ENCODE measurements at places on chromosomes 2 and 18.
A peak's percentile ranks its signal among the peaks of the same experiment; 100 is the strongest.

DNA sequence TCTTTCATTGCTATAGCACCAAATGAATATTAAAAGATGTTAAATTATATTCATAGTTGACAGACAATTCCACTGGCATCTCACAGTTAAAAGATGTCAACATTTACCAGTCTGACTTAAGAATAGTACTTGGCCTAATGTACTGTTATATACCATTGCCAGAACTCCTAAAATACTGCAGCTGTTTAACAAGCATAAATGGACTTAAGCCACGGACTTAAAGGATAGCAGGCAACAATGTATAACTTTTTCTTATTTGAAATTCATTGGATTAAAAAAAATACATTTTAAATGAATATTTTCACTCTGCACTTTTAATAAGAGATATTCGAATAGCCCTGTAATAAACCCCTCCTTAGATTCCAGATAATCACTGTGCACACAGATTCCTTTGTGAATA, 3.8 kb downstream of the TCF4 start:
- H3K4me1 ChIP-seq: peaks cover 33% of the 10 kb centered on the region
- peak overlapping the region; percentile 59 for H3K4me3 ChIP-seq
- no peak for DNase-seq
- H3K27ac ChIP-seq: peak overlapping the region; percentile 28
- no peaks in the 10 kb centered on the region for H3K27me3 ChIP-seq
- H3K36me3 ChIP-seq: peaks cover 22% of the 10 kb centered on the region

DNA sequence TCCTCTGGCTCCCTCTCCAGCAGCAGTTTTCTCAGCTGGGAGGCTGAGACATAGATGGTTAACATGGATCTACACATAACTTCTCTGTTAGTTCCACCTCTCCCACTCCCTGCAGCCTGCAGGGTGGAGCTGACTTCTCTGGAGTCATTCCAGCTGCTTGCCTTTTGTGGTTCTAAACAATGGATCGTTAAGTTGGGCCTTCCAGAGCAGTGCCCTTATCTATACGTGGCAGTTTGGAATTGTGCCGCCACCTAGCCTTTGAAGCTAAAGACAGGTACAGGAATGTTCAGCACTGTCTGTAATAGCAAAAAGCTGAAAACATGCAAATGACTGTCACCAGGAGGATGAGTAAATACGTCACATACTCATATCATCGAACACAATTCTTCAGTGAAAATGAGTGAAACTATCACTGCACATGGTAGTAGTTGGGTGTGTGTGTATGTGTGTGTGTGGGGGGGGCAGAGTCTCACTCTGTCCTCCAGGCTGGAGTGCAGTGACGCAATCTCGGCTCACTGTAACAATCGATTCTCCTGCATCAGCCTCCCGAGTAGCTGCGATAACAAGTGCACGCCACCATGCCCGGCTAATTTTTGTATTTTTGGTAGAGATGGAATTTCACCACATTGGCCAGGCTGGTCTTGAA, 50.3 kb downstream of the SH2D6 start:
- DNase-seq: no peak
- H3K36me3 ChIP-seq: no peaks in the 10 kb centered on the region

- no peaks in the 10 kb centered on the region for H3K4me1 ChIP-seq
- no peaks in the 10 kb centered on the region for H3K27me3 ChIP-seq
Observed at GRCh38 chr2:224670203-224670602, 46.0 kb downstream of the CCDC195 start.

DNA sequence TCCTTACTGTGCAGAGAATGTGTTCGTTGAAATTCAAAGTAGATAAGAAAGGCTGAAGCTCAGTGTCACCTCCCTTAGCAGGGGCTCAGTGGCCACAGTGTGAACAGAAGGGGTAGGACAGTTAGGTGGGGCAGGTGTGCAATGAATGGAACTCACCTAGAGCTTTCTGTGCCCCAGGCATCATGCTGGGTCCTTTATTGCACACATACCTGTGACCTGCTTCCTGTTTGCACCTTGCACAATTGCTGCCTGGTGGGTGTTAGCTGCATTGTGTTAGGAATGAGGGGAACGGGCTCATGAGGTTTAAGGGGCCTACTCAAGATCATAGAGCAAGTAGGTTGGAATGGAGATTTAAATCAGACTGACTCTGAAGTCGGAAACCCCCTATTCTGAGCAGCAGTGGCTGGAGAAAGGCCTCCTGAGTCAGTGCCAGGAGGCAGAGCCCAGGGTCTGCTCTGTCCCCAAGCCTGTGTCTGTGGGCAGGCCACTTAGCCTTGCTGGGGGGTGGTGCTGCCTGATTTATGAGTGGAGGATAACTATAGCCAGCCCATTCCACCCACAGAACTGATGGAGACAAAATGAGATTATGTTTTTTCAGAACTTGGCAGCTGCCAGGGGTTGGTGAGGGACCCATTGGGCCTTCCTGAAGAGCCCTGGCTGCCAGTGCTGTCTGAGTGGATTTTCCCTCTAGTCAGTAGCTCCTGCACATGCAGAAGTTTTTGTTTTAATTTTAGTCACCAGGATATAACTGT, 76.2 kb downstream of the NPAS2 start:
- peaks cover 12% of the 10 kb centered on the region for H3K36me3 ChIP-seq
- no peak for DNase-seq
- no peaks in the 10 kb centered on the region for H3K27me3 ChIP-seq
- H3K27ac ChIP-seq: no peak overlapping the region
- H3K4me1 ChIP-seq: peaks cover 16% of the 10 kb centered on the region

- H3K36me3 ChIP-seq: no peaks in the 10 kb centered on the region
- DNase-seq: no peak
- H3K27me3 ChIP-seq: no peaks in the 10 kb centered on the region
- no peak overlapping the region for H3K4me3 ChIP-seq
Observed at GRCh38 chr2:223494496-223494895, 107.7 kb downstream of the SCG2 start.

DNA sequence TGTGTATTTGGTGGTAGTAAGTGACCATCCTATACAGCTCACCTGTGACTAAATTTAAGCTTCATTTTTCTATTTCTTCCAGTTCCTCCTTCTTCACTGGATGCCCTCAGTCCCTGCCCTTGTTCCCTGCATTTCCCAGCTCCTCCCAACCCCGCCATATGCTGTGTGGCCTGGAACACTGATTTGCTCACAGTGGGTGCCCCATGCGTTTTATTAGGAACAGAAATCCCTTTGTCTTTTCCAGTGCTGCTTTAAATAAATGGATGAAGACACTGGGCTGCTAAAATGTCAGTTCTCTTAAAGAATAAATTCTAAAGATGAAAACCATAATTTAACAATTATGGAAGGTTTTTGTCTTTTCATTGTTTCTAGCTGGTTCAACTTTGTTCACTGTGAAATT, 477.3 kb downstream of the DCDC2C start:
- no peak overlapping the region for H3K27ac ChIP-seq
- no peaks in the 10 kb centered on the region for H3K4me1 ChIP-seq
- no peak overlapping the region for H3K4me3 ChIP-seq
- no peaks in the 10 kb centered on the region for H3K27me3 ChIP-seq
- DNase-seq: no peak

DNA sequence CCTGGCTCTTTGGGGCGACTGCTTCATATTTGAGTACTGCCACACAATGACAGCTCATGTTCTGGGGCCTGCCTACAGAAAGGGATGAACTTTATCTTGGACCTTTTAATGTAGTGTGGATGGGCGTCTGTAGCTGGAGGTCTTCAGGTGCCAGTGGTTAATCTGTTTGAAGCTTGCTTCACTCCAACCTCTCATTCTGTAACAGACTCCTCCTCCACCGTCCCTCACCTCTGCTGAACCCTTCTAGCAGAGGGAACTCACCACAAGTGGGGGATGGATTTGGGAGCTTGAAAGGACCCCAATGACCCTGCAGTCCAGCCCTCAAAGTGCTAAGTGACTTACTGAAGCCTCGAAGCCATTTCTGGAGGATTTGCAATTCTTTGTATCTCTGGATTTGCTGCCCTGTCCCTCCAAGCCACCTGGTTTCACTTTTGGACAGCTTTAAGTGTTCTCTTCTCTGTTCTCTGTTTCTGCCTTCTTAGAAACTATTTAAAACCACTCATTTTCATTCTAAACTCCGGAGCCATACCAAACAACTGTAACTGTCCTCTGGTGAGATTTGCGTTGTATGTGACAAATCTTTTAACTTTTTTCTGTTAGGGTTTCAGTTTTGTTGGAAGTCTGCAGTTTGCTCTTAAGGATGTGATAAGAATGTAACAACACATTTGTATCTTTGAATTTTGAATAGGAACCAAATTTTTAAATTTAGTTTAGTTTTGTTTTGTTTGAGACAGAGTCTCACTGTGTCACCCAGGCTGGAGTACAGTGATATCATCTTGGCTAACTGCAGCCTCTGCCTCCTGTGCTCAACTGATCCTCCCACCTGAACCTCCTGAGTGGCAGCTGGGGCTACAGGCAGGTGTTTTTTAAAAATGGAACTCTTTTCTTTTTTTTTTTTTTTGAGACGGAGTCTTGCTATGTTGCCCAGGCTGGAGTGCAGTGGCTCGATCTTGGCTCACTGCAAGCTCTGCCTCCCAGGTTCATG, 37.0 kb upstream of the CASP8 start:
- H3K36me3 ChIP-seq: no peaks in the 10 kb centered on the region
- no peak overlapping the region for H3K4me3 ChIP-seq
- no peaks in the 10 kb centered on the region for H3K27me3 ChIP-seq
- no peak overlapping the region for H3K27ac ChIP-seq
- no peaks in the 10 kb centered on the region for H3K4me1 ChIP-seq

- H3K36me3 ChIP-seq: no peaks in the 10 kb centered on the region
- peaks cover 11% of the 10 kb centered on the region for H3K4me1 ChIP-seq
- no peak overlapping the region for H3K27ac ChIP-seq
- DNase-seq: no peak
- H3K4me3 ChIP-seq: no peak overlapping the region
Observed at GRCh38 chr2:163659224-163659623, 76.6 kb downstream of the FIGN start.

GRCh38 chr2:64836566-64836965, 152.6 kb upstream of the SLC1A4 start:
- no peak for DNase-seq
- H3K36me3 ChIP-seq: no peaks in the 10 kb centered on the region
- no peaks in the 10 kb centered on the region for H3K27me3 ChIP-seq

DNA sequence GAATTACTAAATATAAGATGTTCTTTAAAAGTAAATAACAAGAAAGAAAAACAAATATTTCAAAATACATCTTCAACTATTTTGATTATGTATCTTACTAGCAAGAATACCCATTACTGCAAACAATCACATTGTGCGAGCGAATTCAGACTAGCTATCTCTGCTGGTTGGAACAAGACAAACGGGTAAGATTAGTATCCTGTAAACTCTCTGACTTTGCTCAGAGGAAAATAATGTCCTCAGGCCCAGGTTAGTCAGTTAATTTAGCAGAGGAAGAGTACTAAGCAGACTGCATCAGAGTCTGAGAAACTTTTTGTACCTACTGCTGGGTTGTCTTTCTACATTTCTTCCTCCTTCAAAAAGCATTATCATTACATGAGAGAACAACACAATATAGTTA, 50.4 kb upstream of the MCM6 start:
- DNase-seq: no peak
- no peaks in the 10 kb centered on the region for H3K27me3 ChIP-seq
- H3K4me3 ChIP-seq: no peak overlapping the region
- H3K36me3 ChIP-seq: peaks cover 72% of the 10 kb centered on the region

DNA sequence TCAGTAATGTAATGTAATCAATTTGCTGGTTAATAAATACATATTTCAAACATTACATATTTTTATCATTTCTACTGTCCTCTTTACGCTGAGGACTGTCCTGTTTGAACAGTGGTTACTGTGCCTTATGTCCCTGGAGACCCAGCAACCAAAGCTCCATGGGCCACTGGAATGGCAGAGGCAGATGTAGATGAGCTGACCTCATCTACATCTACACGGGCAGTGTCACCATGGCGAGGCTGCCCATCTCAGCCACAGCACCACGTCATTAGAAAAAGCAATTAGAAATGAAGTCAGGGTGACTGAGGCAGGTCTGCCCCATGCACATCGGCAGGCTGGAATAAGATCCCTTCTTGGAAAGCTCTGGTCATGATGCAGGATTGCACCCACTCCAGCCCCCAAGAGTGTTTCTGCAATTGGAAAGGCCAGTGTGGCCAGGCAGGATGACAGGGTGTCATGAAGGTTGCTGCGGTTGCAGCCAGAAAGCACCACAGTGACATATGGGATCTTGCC, 237.5 kb downstream of the NDUFA10 start:
- no peaks in the 10 kb centered on the region for H3K27me3 ChIP-seq
- no peak for DNase-seq
- no peak overlapping the region for H3K4me3 ChIP-seq
- H3K27ac ChIP-seq: no peak overlapping the region

DNA sequence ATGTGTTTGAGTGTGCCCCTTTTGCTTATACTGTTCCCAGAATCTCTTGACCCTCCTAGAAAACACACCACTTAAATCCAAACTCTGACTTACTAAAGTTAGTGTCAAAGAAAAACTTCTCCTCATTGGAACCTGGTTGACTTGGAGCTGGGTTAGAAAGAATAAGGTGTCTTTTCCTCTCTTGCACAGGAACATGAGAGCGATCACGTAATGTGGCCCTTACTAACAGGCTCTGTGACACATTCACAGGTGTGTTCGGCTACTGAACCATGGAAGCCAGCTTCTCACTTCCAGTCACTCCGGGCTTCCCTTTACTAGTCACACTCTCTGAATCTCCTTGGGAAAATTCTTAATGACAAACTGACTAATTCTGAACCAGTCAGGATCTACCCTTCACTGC, 5.4 kb upstream of the POU3F3 start:
- H3K36me3 ChIP-seq: no peaks in the 10 kb centered on the region
- H3K4me1 ChIP-seq: no peaks in the 10 kb centered on the region
- peaks cover 61% of the 10 kb centered on the region for H3K27me3 ChIP-seq
- no peak overlapping the region for H3K27ac ChIP-seq

DNA sequence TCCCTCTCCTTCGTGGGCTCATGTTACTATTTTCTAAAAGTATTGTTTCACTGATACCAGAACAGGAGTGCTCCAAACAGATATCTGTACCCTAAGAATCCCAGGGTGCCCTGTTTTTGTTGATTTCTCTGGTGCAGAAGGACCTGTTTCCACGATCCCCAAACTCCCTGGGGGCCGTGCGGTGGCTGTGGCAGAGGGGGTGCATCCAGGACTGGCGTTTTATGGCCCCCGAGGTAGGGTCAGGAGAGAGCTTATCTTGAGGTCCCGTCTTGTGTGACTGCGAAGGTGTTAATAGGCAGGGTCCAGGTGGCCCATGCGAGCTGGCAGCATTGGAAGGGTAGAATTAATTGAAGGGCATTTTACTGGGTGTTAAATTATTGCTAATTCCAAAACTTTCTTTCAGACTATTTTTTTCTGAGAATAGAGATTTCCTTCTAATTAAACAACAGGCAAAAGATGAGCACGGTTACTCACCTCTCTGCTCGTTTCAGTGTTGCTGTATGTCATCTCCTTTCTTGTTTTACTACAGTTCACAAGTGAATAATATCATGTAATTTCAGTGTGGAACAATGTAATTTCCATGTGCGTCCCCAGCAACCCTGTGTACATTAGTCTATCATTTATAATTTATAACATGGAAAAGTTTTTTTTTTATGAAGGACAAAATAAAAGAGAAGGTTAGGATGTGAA, 8.2 kb downstream of the TWIST2 start:
- H3K36me3 ChIP-seq: no peaks in the 10 kb centered on the region
- H3K4me3 ChIP-seq: no peak overlapping the region
- H3K27ac ChIP-seq: no peak overlapping the region
- H3K27me3 ChIP-seq: no peaks in the 10 kb centered on the region
- no peaks in the 10 kb centered on the region for H3K4me1 ChIP-seq

- no peak for DNase-seq
- H3K4me1 ChIP-seq: no peaks in the 10 kb centered on the region
Observed at GRCh38 chr2:167946441-167946841, 301.0 kb downstream of the STK39 start.

GRCh38 chr2:101717071-101717845, 19.8 kb downstream of the MAP4K4 start:
- H3K4me3 ChIP-seq: no peak overlapping the region
- H3K27ac ChIP-seq: no peak overlapping the region
- H3K27me3 ChIP-seq: no peaks in the 10 kb centered on the region
- peaks cover 29% of the 10 kb centered on the region for H3K36me3 ChIP-seq

All from SK-N-SH (cell line).